ENCODE measurements at places on chromosomes 6 and 20.

- DNase-seq, result no peak
Measured at GRCh38 chr6:46357591-46357990, 133.7 kb downstream of the RCAN2 start.

DNA sequence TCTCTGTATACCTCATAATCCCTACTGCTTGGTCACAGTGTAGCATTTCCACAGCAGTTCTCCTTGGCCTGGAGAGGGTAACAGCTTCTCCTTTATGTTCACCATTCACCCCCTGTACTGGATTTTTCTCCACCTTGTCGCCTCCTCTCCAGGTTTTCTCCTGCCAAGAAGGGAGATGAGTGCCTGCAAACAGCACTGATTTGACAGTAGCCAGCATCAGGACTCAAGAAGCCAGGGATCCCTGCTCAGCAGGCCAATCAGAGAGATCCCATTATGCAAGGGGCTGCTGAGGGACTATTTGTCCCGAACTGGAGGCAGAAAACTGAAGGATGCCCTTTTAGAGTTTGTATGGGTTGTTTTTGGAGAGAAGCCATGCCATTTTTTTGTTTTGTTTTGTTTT lies 68.6 kb upstream of the RIPOR2 start:
- no peak for DNase-seq

- no peak for DNase-seq
Measured at GRCh38 chr6:56699066-56699654, 56.5 kb upstream of the DST start.

DNA sequence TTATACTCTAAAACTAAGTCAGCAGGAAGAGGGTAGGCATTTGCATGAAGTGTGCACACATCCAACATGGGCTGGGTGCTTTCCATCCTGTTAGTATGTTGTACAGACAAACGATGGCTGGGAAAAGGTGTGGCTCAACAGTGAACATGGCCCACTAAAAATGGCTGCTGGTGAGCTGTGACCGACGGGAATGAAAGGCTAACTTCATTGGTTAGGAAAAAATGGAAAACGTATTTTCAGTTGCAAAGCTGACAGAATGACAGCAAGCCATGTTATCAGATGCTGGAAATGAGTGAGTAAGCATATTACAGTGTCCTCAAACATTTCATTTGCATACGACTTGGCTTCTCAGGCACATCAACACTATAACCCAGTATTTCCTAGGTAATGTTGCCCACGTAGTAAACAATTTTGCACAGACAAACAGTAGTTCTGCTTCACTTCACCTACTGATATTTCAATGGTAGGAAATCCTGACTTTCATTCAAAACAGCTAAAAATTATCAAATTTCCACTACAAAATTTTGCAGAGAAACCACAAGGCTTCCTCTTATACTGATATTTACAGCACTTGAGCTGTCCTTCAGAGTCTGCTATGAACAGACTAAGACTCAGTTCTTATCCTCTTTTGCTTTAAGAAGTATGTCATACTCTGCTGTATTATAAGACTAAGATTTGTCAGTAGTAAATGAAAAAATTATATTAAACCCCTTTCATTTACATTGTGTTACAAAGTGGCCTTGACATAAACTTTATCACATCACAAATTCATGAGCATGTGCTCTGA lies 98.9 kb downstream of the IRF4 start:
- no peak for DNase-seq

- DNase-seq, result no peak
Measured at GRCh38 chr20:55582498-55582897, 422.8 kb downstream of the CBLN4 start.

GRCh38 chr6:42105156-42105648 lies 37.2 kb downstream of the C6orf132 start:
- DNase-seq, result no peak

DNA sequence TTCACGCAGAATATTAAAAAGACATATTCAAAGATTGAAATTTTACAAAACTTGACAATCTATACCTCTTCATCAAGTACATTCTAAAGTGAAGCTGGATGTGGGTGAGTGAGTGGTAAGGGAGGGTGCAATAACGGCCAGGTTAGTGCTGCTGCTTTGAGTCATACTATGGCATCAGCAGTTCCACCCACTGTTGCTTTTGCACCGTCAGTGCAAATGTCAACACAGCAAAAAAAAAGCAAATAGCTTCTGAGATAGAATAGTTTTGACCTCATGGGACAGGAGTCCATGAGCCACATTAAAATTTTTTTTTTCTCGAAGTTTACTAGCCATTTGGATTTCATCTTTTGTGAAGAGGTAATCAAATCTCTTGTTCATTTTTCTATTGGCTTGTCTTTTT lies 31.8 kb downstream of the PSMF1 start:
- DNase-seq, result no peak

GRCh38 chr6:31441365-31442267 lies 38.2 kb downstream of the MICA start:
- DNase-seq, result peak; percentile 9

- DNase-seq, result no peak
Measured at GRCh38 chr6:113651120-113651519, 206.0 kb upstream of the MARCKS start.

- DNase-seq, result no peak
Measured at GRCh38 chr6:116761779-116762178, 3.7 kb downstream of the FAM162B start.

DNA sequence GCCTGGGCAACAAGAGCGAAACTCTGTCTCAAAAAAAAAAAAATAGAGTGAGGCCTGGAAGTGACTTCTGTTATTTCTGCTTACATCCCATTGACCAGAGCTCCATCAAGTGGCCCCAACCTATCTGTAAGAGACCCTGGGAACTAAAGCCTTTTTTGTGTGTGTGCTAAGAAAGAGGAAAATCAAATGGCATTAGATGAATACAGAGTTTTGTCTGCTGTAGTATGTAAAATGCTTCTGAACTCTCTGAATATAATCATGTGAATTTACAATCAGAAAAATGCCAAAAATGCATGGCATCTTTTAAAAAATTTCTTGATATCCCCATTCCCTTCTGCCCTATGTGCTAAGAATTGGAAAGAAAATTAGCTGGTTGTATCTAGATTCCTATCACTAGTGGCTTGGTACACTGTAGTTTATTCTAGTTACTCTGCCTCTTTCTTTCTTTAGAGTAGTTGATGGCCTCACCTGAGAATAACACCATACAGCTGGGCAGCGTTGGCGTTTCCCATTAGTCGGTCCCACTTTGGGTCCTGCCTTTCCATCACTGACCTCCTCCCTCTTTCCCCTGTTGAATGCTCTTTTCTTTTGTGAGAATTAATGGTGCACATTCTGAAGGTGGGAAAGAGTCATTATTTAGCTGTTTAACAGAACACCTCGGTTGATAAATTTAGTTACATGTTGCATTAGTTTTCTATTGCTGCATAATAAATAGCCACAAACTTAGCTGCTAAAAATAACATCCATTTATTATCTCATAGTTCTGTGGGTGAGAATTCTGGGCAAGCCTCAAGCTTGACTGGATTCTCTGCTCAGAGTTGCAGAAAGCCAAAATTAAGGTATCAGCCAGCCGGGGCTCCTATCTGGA lies 38.2 kb downstream of the SAMD5 start:
- DNase-seq, result no peak

- no peak for DNase-seq
Measured at GRCh38 chr20:50427719-50428083, 82.5 kb upstream of the PTPN1 start.

GRCh38 chr20:61483336-61484067 lies 231.4 kb downstream of the CDH4 start:
- no peak for DNase-seq

DNA sequence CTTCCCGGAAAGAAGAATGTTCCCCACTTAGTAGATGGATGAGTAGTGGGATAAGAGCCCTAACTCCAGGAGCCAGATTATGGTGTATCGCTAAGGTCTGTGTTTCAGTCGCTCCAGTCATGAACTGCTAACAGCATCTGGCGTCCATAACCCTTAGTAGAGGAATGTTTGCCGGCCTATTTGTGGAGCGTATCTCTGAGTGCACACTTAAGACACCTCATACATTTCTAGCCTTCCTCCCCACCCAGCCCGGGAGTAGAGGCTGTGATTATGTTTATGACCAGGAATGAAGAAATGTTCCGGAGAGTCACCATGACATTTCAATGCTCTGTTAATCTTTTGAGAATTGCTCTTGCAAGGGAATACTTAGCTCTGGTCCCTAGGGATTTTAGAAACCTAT lies 251.1 kb upstream of the SOX4 start:
- no peak for DNase-seq

DNA sequence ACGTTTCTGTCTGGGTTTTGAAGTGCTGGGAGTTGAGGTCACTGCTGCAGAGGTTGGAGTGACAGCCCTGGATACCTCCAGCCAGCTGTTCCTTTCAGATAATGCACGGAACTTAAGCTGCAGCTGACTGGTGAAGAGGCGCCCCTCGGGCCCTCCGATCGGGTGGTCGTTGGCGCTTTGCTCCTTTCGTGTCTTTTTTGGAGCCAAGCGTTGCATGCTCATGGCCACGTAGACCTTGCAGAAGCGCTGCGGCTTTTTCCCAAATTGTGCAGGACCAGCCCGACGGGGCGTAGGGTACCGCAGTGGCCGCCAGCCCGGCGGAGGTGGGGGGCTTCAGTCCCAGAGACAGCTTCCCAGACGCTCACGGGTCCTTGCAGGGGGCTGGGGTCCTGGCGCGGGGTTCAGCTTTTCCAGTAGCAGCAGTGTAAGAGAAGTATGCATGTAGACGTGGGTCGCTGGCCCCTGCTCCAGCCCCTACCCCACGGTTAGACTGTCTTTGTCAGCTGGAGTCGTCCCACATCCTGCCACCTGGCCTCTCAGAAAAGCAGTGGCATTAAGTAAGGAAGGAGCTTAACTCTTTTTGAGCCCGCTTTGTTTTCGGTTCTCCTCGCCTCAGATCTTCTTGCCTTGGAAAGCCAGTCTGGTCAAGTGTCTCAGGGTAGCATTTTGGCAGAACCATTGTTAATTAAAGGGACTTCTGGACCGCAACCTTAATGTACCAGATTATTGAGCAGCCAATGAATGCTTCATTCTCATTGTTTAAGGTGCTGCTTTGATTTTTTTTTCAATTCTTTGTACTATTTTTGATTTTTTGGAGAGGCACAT lies 838 bp downstream of the TNFAIP3 start:
- no peak for DNase-seq

DNA sequence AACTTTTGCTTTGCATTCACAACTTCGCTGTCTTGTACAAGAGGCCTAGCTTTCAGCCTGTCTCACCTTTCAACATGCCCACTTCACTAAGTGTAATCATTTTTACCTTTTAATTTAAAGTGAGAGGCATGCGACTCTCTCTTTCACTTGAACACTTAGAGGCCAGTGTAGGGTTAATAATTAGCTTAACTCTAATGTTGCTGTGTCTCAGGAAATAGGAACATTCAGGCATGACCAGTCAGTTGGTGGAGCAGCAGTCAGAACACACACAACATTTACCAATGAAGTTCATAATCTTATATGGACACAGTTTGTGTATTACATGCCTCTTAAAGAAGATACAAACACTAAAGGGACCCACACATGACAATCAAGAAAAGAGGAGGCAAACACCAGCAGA lies 47.6 kb downstream of the HTR1B start:
- no peak for DNase-seq

DNA sequence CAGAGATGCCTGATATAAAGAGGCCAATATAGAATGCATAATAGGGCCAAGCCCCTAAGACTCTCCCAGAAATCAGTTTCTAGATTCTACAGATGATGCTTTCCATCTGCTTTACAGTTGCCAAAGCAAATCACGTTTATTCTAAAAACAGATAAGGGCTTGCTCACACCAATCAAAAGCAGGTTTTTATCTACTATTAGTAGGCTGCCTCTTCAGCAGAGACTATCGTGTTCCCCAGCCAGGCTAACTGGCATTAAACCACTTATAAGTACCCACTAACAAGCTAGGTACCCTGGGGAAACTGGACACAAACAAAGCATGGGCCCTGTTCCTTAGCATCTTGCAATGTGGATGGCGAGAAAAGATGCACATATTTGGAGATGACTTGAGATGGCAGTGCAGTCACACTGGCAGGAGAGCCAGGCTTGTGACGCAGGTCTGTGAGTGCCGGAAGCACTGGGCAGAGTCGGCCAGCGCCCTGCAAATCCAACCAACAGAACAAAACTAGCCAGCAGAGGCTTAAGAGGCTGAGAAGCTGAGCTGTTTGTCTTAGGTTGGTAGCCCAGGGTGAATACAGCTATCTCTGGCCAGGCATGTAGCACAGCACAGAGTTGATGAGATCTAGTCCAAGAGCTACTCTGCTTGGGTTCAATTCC lies 73.4 kb downstream of the GFOD1 start:
- no peak for DNase-seq

DNA sequence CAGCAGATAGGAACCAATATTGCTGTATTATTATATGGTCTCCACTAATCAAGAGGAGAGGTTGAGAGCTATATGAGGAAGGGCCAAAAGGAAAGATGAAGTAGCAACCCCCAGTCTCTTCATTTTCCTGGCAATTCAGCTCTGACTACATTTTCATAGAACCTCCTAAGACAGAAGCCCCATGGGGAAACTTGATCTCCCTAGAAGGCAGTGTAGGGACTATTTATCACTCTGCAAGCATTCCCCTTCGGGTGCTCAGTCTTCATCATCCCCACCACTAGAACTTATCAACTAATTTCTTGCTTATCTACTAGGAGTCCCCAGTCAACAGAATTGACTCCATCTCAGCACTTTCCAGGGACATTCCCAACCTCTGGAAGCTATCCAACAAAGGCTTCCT lies 25.5 kb upstream of the ITCH start:
- DNase-seq, result no peak

- no peak for DNase-seq
Measured at GRCh38 chr20:59364611-59365010, 64.2 kb downstream of the EDN3 start.

DNA sequence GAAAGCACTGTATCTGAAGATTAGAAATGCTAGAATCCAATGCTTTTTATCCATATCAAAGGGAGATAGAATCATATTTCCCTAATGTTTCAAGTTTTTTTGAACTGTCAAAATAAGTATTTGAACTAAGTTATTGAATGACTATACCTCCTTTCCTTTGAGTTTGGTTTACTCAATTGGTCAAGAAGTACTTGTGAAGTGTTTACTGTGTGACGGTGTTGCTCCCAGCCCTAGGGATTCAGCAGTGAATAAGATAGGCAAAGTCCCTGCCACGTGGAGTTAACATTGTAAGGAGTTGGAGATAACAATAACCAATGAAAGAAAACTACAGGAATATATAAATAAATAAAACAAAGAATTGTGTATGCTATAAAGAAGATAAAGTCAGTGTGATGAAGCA lies 535.9 kb downstream of the FRK start:
- DNase-seq, result no peak
